ENCODE measurements at places on chromosomes 2 and 18. TPM values are rescaled to one million over a fixed set of nuclear protein-coding genes. Genes with fewer than 3 reads are reported as not detected.

DNA sequence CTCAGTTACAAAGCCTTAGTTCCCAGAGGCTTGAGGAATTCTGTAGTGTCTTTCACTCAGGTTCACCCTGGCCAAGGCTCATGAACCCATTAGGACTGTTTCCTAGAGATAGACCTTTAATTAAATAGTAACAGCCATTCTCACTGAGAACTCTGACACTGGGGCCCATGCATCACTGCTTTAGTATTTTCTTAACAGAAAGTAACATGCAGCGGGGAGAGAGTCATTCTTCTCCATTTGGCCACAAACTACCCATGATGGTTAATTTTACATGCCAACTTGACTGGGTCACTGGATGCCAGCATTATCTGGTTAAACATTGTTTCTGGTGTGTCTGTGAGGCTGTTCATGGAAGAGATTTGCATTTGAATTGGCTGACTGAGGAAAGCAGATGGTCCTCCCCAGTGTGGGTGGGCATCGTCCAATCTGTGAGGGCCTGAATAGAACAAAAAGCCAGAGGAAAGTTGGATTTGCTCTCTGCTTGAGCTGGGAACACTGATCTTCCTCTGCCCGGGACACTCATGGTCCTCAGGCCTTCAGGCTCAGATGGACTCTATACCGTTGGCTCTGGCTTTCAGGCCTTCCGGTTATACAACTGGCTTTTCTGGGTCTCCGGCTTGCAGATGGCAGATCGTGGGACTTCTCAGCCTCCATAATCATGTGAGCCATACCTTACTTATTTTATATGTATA lies 5.6 kb upstream of the CPLX4 start:
- DNase-seq = no peak

GRCh38 chr18:35289727-35290093 lies 319 bp downstream of the ZSCAN30 start:
- no peak for DNase-seq

DNA sequence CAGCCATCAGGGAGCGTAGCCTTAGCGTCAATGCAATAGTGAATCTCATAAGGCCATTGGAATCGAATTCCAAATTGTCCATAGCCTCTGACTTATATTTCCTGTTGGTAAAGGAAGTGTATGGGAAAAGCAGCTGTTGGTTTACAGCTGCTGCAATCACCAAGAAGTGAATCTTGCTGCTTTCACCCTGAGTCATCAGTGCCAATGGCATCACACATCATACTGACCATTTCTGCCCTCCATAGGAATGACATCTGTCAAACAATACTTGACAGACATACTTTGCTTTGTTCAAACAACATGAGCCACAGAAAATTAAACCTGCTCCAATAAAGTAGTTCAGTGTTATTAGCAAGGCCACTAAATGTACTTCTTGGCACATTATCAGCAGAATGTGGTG lies 111.2 kb upstream of the KLHL29 start:
- DNase-seq = no peak

- DNase-seq = no peak
These were observed 52.3 kb upstream of the ROCK2 start for GRCh38 chr2:11396467-11397445.

- DNase-seq = no peak
These were observed 70.4 kb downstream of the CWC22 start for GRCh38 chr2:179936654-179937053.

DNA sequence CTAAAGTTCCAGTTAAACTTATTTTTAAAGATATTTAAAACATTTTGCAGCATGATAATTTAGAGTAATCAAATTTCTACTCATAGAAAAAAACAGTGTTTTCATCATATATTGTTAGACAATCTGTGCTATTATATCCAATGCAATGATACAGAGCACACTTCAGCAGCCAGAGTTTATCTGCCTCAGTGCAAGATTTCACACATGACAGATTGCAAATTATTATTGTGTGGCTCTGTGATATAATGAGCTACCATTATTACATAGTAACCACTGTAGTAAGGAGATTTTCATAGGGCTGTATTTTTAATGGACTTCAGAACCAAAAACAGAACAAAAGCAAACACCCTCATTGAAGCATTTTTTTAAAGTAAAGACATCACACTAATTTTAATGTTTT lies 762.4 kb downstream of the DSC3 start:
- no peak for DNase-seq

DNA sequence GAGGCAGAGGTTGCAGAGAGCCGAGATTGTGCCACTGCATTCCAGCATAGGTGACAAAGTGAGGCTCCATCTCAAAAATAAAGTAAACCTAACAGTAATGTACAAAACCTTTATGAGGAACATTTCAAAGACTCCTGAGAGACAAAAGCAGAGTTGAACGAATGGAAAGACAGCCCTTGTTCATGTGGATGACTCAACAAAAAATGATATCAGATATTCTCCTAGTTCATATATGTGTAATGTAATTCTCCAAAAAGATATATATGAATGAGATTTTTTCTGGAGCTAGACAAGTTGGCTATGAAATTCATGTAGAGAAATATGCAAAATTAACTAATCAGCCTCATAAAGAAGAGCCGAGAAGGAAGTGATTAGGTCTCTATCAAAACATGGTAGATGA lies 61.7 kb downstream of the KIAA1328 start:
- no peak for DNase-seq

GRCh38 chr2:108418416-108418815 lies 30.6 kb upstream of the GCC2 start:
- no peak for DNase-seq

- DNase-seq = no peak
These were observed 230.4 kb downstream of the MEIS1 start for GRCh38 chr2:66665124-66665984.

GRCh38 chr18:79394534-79395307 lies 1.0 kb upstream of the NFATC1 start:
- DNase-seq = no peak

- DNase-seq = no peak
These were observed 334.6 kb upstream of the MGAT5 start for GRCh38 chr2:133919285-133919684.

- DNase-seq = no peak
These were observed 67.4 kb upstream of the RPL31 start for GRCh38 chr2:100934504-100935371.

GRCh38 chr18:23330423-23330822 lies 122.7 kb upstream of the RIOK3 start:
- no peak for DNase-seq

DNA sequence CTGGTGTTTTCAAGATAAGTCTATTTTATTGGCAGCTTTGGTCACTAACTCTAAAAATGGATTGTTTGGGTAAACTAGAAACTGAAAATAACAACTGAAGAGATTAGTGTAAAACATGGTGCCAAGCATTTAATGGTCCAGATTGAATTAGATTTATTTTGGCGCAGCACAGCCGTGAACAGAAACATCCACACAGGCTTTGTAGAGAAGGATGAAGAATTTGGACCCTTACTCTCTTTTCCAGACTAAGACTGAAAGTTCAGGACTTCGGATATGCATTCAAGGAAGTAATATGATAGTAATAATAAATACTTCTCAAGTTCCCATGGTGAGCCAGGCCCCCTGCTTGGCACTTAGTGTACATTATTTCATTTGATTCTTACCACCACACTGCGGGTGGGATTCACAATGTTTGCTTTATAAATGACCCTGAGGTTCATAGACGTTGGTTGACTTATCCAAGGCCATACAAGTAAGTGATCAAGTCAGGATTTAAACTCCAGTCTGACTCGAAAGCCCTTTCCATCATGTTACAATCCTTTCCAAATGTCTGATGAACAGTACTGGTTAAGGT lies 54.2 kb upstream of the ITGB6 start:
- no peak for DNase-seq

- no peak for DNase-seq
These were observed 127.8 kb downstream of the MEP1B start for GRCh38 chr18:32317651-32318050.

DNA sequence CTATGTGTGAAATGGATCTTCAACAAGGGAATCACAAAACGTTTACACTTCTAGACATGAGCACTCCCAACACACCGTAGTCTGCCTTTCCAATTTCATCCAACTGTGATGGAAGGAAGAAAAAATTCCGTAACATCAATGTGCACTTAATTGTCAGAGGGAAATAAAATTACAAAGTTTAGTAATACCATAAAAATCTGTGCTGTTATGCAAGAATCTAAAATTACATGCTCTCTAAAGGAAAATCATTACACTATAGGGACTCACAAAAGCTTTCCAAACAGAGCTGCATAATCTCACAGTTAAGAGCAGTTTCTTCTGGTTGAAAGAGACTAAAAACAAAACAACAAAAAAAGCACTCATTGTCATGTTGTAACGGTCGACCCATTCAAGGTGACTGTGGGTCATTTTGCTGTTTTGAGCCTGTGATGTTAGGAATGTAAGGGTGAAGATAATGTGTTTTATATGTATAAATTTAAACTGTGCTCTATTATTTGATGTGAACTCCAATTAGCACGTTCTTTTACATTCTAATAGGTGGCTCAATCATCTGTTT lies 698.0 kb downstream of the TDRD15 start:
- DNase-seq = no peak

GRCh38 chr2:104769096-104769495 lies 84.8 kb upstream of the POU3F3 start:
- DNase-seq = no peak

DNA sequence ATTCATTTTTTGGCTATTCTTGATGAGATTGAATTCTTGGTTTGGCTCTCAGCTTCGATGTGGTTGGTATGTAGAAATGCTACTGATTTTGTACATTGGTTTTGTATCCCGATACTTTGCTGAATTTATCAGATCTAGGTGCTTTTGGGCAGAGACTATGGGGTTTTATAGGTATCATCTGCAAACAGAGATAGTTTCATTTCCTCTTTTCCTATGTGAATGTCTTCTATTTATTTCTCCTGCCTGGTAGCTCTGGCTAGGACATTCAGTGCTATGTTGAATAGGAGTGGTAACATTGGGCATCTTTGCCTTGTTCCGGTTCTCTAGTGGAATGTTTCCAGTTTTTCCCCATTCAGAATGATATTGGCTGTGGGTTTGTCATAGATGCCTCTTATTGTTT lies 5.5 kb upstream of the TACR1 start:
- DNase-seq = no peak

DNA sequence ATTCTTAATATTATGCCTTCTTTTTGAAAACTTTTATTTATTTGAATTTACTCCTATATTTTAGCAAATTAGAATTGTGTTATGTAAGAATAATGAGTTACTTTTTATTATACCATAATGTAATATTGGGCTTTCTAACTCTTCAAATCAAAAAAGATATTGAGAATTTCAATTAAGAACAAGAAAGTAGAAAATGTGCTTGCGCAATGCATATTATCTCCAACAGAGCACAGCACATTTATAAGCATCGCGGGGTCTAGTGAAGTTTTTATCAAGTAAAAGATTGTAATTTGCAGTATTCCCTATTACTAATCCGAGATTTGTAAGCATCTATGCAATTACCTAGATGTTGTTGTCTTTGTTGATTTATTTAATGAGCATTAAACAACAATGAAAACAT lies 829.1 kb upstream of the CNTNAP5 start:
- no peak for DNase-seq

- no peak for DNase-seq
These were observed 1.2 kb upstream of the CABLES1 start for GRCh38 chr18:23133860-23134779.

DNA sequence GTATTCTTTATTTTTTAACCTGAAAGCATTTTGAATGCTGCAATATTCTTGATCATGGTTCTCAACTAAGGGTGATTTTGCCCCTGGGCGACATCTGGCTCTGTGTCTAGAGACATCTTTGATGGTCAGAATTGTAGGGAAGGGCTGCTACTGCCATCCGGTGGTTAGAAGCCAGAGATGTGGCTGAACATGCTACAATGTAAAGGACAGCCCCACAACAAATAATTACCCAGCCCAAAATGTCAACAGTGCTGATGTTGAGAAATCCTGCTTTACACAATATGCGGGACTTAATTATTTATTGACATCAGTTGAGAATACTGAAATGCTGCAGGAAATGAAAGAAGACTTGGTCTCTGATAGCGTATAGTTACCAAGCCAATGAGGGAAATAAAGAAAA lies 37.5 kb upstream of the SERPINB2 start:
- DNase-seq = no peak

- no peak for DNase-seq
These were observed 133.7 kb downstream of the ATL2 start for GRCh38 chr2:38243186-38243880.

GRCh38 chr2:233519787-233520611 lies 46.6 kb downstream of the USP40 start:
- no peak for DNase-seq

- no peak for DNase-seq
These were observed 87.7 kb downstream of the EXOC6B start for GRCh38 chr2:72738096-72738495.

- DNase-seq = no peak
These were observed 225.5 kb upstream of the TMEM200C start for GRCh38 chr18:6120820-6121279.

Gene IL36A
- not detected for polyA plus RNA-seq

Gene NDUFB3
- 132 TPM for polyA plus RNA-seq

Gene SERPINB3
- 0.17 TPM for polyA plus RNA-seq

Gene RFTN2
- polyA plus RNA-seq = 21.4 TPM

Gene RGPD4
- not detected for polyA plus RNA-seq

Gene NEDD4L
- polyA plus RNA-seq = 117 TPM

Gene MAPK4
- polyA plus RNA-seq = 10.5 TPM

Gene TXNDC2
- not detected for polyA plus RNA-seq

All from right renal cortex interstitium (tissue), 3 donors.